HS-5 (cell line): ENCODE measurements at places on chromosomes 2 and 18.

DNA sequence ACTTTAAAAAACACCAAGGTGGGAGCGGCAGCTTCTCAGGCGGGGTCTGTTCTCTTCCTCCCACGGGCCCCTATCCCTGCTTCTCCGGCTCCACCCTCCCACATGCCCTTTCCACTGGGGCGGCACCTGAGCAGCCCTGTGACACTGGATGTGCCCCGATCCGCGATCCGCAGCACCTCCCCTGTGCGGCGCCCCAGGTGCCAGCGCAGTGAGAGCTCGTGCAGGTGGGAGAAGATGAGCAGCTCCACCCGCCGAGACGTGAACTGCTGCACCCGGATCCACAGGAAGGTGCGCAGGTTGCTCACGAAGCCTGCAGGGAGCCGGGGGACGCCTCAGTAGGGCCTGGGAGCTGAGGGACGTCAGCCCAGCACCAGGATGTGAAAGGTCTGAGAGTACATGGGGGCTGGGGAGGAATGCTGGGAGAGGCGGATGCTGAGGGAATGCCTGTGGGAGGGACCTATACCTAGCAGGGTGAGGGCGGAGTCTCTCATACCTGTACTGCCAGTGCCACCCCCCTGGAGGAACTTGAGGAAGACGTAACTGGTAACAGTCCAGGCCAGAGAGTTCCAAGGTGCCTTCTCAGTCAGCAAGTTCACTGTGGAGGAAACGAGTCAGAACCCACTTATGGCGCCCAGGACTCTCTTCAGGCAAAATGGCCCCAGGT, 2.8 kb downstream of the ABCB6 start:
- DNase-seq: no peak

- no peak for DNase-seq
These were observed 34.2 kb downstream of the MRPS9 start for GRCh38 chr2:105072039-105072438.

DNA sequence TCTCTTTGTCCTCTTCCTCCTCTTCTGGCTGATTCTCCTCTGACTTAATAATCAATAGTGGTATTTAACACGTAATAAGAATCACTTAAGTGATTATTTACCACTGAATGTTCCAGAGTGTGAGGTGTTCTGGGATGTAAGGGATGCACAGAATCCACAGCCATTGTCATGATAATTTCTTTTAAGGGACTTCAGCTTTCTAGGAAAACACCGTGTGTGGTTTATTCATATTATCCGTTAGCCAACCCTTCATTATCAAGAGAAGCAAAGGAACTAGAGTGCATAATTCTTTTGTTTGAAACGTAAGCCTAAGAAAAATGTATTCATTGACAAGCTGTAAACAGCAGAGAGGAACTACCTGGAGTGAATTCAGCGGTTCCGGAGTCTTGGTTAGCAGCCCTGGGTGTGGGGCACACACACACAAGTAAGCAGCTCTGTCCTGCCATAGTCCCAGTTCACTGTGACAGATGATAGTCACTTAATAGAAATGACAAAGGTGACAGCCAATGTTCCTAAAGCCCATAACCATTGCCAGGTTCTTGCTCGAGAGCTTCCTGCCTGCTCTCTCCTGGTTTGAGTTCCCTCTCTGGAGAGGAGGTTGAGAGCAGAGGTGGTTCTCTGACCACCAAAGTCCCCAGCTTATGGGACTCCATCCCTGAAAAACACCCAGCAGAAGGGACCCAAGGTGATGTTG, 101.9 kb downstream of the ACOXL start:
- no peak for DNase-seq

- DNase-seq: no peak
These were observed 40.2 kb upstream of the WDSUB1 start for GRCh38 chr2:159326569-159327255.

- DNase-seq: no peak
These were observed 150.2 kb upstream of the POU3F3 start for GRCh38 chr2:104703669-104704068.

GRCh38 chr2:205706769-205707381, 24.6 kb downstream of the NRP2 start:
- DNase-seq: peak; percentile 52

DNA sequence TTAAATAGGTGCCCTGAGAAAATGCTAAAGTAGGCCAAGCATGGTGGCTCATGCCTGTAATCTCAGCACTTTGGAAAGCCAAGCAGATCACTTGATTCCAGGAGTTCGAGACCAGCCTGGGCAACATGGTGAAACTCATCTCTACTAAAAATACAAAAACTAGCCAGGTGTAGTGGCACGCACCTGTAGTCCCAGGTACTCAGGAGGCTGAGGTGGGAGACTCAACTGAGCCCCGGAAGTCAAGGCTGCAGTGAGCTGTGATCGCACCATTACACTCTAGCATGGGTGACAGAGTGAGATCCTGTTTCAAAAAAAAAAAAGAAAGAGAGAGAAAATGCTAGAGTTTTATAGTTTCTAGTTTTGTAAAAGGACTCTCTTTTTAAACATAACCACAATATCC, 12.0 kb downstream of the ANKRD44 start:
- DNase-seq: no peak

DNA sequence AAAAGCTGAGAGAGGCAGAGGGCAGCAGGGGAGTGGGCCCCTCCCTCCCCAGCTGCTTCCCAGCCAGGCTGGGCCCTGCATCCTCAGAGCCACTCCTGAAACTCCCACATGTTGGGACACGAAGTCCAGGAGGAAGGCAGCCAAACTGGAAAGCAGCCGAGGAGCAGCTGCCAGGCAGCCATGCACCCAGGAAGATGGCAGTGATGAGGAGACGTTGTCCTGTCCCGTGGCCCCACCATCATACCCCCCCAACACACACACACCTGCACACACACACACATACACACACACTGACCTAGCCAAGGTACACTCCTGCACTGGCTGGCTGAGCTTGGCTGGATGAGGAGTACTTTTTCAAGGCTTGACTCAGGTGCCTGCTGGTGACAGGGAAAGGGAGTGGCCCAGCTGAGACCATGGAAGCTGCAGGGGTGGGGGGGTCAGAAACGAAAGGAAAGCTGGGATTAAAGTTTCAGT, 106.0 kb downstream of the CYP26B1 start:
- no peak for DNase-seq

DNA sequence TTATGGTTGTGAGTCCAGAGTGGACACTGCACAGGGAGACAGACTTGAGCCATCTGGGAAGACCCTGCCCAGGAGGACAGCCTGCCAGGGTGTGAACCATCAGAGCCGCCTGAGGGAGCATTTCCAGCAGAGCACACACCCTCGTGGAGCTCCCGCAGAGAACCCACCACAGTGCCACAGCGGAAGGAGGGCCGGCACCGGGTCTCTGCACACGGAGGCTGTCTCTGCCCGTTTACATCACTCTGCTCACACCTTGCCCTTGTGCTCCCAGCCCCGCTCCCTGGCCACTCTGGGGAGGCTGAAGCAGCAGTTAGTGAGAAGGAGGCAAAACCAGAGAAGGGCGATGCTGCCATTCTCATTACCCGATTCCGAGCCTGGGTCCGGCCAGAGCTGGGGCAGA, 161.9 kb downstream of the KLHL29 start:
- DNase-seq: no peak

DNA sequence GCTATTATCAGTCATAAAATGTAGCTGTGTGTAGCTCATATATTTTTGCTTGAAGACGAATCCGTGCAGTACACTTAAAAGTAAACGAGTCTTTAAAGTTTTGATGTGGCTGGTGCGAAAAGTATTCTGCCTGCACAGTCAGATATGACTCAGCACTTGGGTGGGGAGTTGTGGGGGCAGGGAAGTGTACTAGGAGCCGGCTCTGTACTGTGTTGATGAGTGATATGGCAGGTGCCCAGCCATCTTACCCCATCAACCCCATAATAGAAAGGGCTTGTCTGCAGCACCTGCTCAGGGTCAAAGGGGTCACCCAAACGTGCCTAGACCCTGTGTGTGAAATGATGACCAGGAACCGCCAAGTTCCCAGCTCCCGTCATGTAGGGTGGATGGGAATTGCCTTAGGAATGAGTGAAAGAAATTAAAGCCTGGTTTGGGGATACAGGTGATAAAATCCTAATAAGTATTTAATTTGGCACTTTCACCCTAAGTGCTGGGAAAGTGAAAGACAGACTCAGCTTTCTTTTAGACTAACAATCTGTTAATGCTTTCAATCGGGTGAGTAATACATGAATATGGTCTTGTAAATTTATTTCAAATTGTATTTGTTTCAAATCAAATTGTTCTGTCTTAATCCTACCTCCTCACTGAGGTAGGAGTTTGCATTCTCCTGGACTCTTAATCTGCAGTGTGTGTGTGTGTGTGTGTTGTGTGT, 48.0 kb downstream of the BCL2L11 start:
- DNase-seq: peak; percentile 61

GRCh38 chr2:36732673-36733036, 36.1 kb downstream of the VIT start:
- no peak for DNase-seq

DNA sequence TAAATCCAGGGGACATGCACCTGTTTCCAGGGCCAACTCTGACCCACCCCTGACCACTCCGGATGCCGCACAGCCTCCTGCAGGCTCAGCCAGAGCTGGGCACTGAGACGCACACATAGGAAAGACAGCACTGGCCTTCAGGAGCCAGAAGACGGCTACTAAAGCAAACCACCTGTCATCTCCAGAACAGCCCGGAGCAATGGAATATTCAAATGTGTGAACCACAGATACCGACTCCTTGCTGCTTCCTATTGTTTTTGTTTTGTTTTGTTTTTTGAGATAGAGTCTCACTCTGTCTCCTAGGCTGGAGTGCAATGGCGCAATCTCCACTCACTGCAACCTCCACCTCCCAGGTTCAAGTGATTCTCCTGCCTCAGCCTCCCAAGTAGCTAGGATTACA, 94.0 kb downstream of the LAMA1 start:
- DNase-seq: no peak

- no peak for DNase-seq
These were observed 41.5 kb downstream of the ARHGAP25 start for GRCh38 chr2:68776124-68776523.

GRCh38 chr2:21282515-21282898, 158.7 kb downstream of the TDRD15 start:
- DNase-seq: no peak

GRCh38 chr2:177212106-177212890, at the start of gene HNRNPA3:
Gene HNRNPA3 (plus strand): TSS chr2:177212794. CDS start chr2:177212800, 6 bp downstream.
- peak; percentile 97 for DNase-seq

DNA sequence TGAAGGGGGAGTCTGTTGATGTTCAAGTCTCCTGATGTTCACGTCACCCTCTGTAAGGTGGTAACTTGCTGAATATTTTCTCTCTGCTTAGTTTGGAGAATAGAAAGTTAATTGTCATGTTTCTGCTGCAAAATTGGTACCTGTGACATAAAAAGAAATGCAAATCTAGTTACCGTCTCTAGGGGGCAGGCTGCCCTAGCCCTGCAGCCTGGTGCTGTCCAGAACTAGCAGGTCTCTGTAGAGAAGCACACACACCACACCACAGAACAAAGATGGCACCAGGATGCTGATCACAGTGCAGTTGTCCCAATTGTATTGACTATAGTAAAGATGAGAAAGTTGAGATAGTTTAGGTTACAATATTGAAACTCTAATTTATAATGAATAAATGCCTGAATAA, 47.0 kb downstream of the SLC9A4 start:
- no peak for DNase-seq

DNA sequence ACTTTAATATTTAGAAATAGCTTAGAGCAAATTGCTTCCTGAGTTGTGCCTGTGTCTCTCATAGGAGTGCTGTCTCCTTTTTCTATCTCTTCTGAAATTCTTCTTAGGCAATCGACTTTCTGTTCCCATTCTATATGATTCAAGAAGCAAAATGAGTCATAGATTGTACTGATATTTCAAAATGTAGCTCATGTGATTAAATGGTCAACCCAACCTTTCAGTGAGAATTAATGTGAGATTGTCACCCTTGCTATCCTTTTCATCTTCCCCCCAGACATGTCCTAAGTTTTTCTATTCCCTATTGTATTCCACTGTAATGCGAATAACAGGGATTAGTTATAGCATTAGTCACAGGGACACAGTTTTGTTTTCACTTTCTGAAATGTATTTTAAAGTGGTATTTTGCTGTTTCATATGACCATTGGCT, 413.6 kb downstream of the THSD7B start:
- peak; percentile 63 for DNase-seq

- DNase-seq: no peak
These were observed 49.8 kb upstream of the CABYR start for GRCh38 chr18:24089076-24089475.

GRCh38 chr2:15119722-15120175, 441.4 kb downstream of the NBAS start:
- DNase-seq: no peak

- DNase-seq: no peak
These were observed 120.5 kb downstream of the EIPR1 start for GRCh38 chr2:3257166-3257565.

- DNase-seq: no peak
These were observed 83.5 kb downstream of the DNMT3A start for GRCh38 chr2:25257931-25258846.

- no peak for DNase-seq
These were observed 118.9 kb upstream of the OTOS start for GRCh38 chr2:240259201-240259923.

GRCh38 chr18:69518989-69519388, 118.3 kb downstream of the DOK6 start:
- peak; percentile 11 for DNase-seq

DNA sequence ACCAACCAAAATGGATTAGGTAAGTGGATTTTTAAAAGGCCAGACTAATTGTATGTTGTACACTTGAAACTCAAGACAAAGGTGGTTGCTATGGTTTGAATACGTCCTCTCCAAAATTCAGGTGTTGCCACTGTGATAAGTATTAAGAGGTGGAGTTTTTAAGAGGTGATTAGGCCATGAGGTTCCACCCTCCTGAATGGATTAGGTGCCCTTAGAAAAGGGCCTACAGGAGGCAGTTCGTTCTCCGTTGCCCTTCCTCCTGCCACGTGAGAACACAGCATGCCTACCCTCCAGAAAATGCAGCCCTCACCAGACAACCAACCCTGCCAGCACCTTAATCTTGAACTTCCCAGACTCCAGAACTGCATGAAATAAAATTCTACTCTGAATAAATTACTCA, 51.2 kb downstream of the CHMP3 start:
- DNase-seq: no peak

DNA sequence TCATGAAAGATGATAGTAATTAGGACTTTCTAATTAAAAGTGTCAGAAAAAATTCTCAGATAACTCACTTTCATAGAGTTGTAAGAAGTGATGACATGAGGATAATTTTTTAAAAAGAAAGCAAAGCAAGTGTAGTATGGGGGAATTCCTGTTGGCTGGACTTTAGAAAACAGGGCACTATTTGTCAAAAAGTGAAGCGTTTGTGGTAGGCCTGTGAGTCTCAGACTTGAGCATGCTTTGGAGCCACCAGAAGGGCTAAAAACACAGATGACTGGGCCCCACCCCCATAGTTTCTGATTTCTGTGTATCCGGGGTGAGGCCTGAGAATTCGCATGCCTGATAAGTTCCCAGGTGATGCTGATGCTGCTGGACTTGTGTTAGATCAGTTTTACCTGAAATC, 222.6 kb upstream of the LRRTM1 start:
- no peak for DNase-seq
